Hematopoietic multipotent progenitor cell treated with erythropoietin and hydrocortisone succinate and interleukin-3 and kit ligand, for 15 days (in vitro differentiated cells): ENCODE measurements at places on chromosomes 3 and 15.

GRCh38 chr3:3632449-3632848 is 166.8 kb upstream of the LRRN1 start:
- no peak for DNase-seq

DNA sequence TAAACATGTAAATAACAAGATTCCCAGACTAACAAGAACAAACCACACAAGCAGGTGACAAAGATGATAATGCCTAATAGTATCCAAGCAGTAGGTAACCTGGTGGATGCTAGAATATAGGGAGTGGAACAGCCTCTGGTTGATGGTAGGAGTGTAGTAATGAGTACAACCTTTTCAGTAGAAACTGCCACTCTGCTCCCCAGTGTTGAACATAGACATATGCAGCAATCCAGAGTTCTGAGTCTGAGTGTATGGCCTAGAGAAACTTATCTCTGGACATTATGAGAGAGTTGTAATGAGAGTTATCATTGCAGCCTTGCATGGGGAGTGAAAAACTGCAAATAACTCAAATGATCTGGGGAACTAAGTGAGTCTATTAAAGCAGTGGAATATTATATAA is 76.1 kb upstream of the ACAD9 start:
- no peak for DNase-seq

DNA sequence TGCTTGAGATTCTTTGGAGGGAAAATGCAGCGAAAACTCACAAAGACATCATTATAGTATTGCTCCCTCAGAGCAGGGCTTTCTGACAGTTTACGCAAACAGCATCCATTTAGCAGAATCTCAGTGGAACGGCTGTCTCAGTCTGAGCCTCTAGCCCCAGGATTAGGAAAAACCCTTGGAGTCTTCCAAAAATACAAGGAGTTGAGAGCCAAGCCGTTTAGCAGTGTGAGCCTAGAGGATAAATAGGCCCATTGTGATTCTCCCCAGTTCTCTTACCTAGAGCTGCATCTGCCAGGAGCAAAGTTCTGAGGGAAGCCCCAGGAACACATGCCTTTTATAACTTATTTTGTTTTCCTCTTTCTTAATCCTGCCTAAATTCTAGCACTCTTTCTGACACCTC is 359.6 kb downstream of the NTRK3 start:
- DNase-seq = no peak

DNA sequence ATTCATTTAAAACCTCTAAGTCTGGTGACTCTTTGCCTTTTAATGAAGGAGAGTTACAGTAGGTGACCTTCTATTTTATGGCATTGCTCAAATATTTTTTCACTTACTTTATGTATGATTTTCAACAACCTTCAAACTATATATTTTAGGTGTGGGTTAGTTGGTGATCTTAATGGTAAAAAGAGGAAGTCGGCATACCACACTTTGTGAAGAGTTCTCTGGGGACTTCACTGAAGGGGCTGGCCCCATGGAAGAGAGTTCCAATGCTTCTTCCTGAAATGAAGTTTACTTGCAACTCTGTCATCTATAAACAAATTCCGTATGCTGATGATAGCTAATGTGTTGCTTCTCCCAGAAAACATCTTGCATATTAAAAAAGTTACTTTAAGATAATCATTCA is 647.0 kb upstream of the SGO1 start:
- DNase-seq = no peak

DNA sequence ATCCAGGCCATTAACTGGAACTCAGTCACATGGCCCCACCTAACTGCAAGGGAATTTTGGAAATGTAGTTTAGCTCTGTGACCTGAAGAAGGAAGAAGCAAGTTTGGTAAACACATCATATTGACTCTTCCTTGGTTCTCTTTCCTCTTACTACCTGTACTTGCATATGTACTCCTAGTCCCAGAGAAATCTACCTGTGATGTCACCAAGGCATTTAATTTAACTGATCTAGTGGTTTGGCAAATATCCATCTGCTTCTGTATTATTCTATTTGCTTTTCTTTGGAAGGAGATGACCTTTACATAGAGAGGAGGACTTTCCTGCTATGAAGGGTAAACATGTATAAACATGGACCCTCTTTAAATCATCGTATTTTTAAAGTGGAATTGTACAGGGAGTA is 150.8 kb downstream of the TMEM108 start:
- DNase-seq = no peak

- no peak for DNase-seq
These were observed 57.5 kb upstream of the ZBED2 start for GRCh38 chr3:111652492-111653180.

- no peak for DNase-seq
These were observed 304.2 kb upstream of the CTNNB1 start for GRCh38 chr3:40895109-40895508.

- no peak for DNase-seq
These were observed 91.5 kb downstream of the ATG7 start for GRCh38 chr3:11363715-11364114.

- DNase-seq = no peak
These were observed 329.0 kb downstream of the GBE1 start for GRCh38 chr3:81432456-81432855.

DNA sequence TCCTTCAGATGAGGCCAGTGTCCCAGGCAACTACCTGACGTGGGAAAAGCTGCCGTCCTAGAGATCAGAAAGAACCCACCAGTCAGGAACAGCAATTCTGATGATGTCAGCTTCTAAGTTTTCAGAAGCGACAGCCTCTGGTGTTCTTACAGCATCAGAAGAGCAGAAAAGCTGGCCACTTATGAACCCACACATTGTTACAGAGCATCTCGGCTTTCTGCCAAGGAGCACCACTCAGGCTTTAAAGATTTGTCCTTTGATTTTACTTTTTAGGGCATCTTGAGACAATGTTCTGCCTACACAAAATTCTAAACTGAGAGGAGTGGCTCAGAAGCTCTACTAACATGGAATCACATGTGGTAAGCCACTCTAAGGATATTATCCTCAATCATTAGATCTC is 49.7 kb upstream of the BOC start:
- DNase-seq = no peak

GRCh38 chr3:19256313-19256712 is 108.0 kb downstream of the KCNH8 start:
- DNase-seq = no peak
